ENCODE measurements at places on chromosomes 11 and 22. TPM values are rescaled to one million over a fixed set of nuclear protein-coding genes. Genes with fewer than 3 reads are reported as not detected.

MRGPRX4 gene
- total RNA-seq: not detected

PTS gene
- 41.9 TPM for total RNA-seq

SLC15A3 gene
- total RNA-seq: 4.4 TPM

OR2AG2 gene
- 0.46 TPM for total RNA-seq

CD3E gene
- total RNA-seq: not detected

PSMA1 gene
- 203 TPM for total RNA-seq

DTX4 gene
- 0.51 TPM for total RNA-seq

MYRF gene
- 1.8 TPM for total RNA-seq

CYP2D6 gene
- total RNA-seq: 0.97 TPM

TP53I11 gene
- total RNA-seq: 78.2 TPM

SMC1B gene
- 0.07 TPM for total RNA-seq

- peak; percentile 67 for DNase-seq
Observed at GRCh38 chr22:20777420-20778177, 3.7 kb downstream of the SERPIND1 start.

GRCh38 chr22:21961886-21962654, 9.4 kb upstream of the PPM1F start:
- no peak for DNase-seq

DNA sequence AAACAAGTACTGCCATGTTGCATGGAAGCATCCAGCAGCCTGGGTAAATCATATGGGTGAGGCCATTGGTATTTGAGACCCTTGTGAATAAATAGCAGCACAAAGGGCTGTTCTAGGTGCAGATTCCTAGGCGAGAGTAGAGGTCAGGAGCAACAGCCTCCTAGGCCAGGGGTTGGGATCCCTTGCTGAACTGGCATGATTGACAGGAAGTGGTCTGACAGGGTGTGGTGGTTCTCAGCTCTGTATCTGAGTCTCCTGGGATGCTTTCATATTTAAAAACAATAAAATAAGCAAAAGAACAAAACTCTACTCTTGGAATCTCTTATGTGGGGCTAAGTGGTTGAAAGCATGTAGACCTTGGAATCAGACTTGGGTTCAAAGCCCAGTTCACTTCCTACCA, 35.8 kb downstream of the INSC start:
- DNase-seq: no peak

- no peak for DNase-seq
Observed at GRCh38 chr11:121439337-121439736, 12.8 kb upstream of the SORL1 start.

GRCh38 chr11:1229471-1230120, 6.7 kb downstream of the MUC5B start:
- no peak for DNase-seq

DNA sequence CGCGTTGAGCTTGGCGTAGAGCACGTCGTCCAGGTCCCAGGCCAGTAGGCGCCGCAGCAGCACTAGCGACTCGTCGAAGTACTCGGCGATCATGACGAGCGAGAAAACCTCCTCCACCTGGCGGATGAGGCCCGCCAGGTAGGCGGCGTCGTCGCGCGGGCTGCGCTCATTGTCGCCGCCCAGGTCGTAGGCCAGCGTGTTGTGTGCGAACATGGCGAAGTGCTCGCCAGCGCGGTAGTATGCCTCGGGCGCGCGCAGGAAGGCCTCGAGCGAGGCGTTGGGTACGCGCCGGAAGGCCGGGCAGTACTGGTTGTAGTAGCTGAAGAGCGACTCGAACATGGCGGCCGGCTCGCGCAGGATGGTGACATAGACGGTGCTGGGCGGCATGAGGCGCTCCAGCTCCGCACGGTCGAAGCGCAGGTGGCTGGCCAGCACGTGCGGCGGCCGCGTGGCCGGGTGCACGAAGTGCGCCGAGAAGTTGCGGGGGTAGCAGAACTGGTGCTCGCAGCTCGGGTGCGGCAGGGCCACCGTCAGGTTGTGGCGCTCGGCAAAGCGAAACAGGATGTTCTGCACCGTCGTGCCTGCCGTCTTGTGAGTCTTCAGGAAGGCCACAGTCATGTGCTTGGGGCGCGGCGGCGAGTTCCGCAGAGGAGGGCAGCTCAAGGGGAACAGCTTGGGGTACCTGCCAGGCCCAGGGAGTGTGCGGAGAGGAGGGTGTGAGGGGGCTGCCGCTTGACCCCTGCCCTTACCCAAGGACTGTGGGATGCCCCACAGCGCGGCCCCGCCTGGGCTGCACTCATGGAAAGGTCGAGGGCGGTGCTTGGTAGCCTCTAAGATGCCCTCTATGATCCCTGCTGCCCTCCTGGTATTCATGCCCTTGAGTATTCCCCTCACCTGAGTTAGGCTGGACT, 5.7 kb downstream of the GAL3ST3 start:
- no peak for DNase-seq

DNA sequence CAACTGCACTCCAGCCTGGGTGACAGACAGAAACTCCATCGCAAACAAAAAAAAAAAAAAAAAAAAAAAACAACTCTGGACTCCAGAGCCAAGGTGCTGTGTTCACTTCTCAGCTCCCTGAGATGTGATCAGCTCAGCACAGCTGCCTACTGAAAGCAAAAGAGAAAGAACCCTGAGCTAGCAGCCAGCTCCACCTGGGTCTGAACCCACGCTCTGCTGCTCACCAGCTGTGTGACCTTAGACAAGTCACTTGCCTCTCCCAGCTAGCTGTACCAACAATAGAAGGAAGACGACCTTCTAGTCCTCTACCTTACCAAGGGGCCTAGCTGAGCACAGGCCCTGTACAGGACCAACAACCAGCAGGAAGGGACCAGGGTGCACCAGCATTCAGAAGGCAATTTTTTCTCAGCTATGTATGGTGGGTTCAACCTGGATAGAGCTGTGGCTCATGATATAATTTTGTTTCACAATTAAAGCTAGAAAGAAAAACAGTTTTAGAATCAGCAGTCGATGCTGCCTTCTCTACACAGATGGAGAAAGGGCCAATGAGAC, 3.8 kb downstream of the DGCR2 start:
- DNase-seq: no peak

DNA sequence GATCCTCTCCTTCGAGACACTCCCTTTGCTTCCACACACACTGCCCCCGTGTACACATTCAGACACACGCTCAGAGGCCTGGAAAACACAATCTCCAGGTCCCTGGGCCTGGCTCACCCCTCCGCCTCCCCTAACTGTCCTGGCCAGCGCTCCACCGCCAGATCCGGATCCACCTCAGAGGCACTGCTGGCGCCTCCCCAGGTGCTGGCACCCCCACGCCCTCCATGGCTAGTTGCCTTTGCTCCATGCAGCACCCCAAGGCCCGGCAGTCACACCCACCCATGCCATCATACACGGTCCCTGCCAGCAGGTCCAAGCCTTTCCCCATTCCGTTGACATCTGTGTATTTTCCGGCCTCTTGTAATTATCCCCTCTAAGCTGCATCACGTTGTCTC, 11.1 kb downstream of the SPTBN2 start:
- no peak for DNase-seq

- DNase-seq: no peak
Observed at GRCh38 chr11:93659841-93660240, 1.6 kb upstream of the CEP295 start.

GRCh38 chr11:117929916-117930570, 841 bp upstream of the TMPRSS13 start:
- no peak for DNase-seq

GRCh38 chr11:110339456-110340250, 43.2 kb upstream of the RDX start:
- DNase-seq: no peak

DNA sequence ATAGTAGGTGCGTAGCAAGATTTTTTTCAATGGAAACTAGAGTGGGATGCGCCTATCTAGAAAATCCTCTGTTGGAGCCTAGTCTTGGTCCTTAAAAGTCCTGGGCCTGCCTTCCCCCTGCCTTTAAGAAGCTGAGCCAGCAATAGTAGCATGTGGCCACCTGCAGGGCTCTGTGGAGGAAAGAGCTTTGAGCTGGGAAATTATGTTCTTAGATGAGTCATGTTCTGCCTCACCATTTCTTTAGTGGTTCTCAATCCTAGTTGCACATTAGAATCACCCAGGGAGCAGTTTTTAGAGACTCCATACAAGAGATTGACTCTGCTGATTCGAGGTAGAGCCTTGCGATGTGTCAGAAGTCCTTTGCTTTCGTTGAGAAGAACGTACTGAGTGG, 133.5 kb downstream of the COMMD9 start:
- DNase-seq: no peak

- DNase-seq: no peak
Observed at GRCh38 chr11:128300785-128301184, 286.6 kb downstream of the ETS1 start.

DNA sequence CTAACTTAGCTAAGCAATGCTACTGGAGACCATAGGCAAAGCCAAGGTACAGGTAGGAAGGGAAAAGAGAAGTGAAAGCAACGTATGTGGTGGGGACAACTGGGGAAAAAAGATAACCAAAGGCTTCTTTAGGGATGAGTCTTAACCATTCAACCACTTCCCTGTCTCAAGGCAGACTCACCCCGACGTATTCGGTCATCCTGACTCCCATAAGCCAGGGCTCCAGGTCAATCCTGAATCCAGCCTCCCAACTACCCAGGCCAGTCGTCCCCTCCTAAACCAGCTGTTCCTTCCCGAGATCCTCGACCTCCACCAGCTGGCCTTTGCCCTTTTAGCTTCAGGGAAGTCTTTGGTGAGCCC, 330 bp downstream of the ACP2 start:
- DNase-seq: no peak

- peak; percentile 56 for DNase-seq
Observed at GRCh38 chr11:5476186-5476819, 12.2 kb upstream of the OR52D1 start.

GRCh38 chr11:132811649-132812048, 720.7 kb downstream of the OPCML start:
- DNase-seq: no peak

GRCh38 chr11:117932426-117932825, 3.2 kb upstream of the TMPRSS13 start:
- DNase-seq: no peak

GRCh38 chr11:42462558-42463310, 849.1 kb upstream of the API5 start:
- DNase-seq: peak; percentile 18

DNA sequence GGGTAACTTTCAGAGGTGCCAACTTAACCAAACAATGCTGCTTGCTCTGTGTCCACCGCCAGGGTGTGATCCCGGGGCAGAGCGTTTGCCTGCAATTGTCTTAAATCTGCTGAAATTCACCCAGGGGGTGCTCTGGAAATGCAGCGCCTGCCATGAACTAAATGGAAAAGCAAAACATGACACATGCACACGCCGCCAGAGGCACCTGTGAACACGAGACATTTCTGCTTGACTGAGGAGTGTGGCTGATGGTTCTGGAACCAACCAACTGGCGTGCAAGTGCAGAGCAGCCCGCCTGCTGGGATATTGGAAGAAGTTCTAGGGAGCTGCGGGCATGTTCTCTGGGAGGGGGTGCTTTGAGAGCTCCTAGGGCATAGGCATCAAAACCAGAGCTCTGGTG, 30.4 kb downstream of the DSCAML1 start:
- no peak for DNase-seq

DNA sequence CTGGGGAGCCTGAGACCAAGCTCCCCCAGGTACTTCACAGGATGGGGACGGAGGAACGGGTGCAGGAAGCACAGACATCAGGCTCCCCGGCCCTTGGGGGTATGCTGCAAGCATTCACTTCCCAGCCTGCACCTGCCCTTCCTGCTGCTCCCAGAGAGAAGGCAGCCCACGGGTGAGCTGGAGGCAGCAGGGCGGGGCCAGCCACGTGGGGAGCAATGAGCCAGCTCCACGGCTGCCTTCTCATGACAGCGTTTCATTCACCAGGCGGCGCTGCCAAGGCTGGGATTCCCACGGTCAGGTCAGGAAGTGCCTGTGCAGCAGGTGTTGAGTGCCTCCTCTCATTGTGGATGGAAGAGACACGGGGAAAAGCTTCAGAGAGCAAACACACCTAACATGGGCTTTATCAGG, 14.5 kb upstream of the PHLDA2 start:
- no peak for DNase-seq

DNA sequence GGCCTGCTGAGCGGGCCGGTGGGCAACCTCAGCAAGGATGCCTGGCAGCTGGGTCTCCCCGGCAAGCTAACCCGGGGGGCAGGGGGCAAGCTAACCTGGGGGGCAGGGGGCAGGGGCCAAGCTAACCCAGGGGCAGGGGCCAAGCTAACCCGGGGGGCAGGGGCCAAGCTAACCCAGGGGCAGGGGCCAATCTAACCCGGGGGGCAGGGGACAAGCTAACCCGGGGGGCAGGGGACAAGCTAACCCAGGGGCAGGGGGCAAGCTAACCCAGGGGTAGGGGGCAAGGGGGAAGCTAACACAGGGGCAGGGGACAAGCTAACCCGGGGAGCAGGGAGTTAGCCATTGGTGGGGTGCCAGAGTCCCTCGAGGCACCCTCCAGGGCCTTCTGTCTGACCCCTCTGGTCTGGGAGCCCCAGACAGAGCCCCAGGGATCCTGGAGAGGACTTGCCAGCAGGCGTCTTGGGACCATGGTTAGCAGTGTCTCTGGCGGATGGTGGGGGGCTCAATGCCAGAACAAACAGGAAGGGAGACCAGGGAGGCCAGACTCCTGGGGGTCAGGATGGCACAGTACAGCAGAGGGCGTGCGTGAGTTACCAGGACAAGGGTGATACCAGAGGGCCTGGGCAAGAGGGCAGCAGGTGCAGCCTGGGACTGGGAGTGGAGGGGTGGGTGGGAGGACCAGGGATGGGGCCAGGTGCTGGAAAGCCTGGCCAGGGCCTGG, 16.1 kb downstream of the IGF2 start:
- DNase-seq: peak; percentile 38

DNA sequence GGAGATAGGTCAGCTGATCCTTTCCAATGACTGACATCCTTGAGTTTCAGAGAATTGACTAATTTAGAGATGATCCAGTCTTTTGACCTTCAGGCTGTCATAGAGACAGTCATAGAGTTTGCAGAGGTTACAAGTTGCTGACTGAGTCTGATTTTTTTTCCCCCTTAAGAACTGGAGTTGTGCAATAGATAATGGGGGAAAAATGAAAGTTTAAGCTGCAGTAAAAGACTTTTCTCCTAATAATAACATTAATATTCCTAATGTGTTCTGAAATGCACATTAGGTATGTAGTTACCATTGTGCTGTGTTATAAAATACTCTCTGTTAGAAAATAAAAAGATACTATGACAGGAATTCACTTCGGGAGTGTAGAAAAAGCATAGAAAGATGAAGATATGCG, 876.9 kb upstream of the RAG2 start:
- no peak for DNase-seq
